Effector memory CD4-positive, alpha-beta T cell (primary cell): ENCODE measurements at places on chromosomes 4 and X.

- DNase-seq: no peak
These were observed 4.9 kb downstream of the SMR3A start for GRCh38 chr4:70365479-70365878.

- no peak for DNase-seq
These were observed 13.9 kb upstream of the CPLX1 start for GRCh38 chr4:839675-840443.

DNA sequence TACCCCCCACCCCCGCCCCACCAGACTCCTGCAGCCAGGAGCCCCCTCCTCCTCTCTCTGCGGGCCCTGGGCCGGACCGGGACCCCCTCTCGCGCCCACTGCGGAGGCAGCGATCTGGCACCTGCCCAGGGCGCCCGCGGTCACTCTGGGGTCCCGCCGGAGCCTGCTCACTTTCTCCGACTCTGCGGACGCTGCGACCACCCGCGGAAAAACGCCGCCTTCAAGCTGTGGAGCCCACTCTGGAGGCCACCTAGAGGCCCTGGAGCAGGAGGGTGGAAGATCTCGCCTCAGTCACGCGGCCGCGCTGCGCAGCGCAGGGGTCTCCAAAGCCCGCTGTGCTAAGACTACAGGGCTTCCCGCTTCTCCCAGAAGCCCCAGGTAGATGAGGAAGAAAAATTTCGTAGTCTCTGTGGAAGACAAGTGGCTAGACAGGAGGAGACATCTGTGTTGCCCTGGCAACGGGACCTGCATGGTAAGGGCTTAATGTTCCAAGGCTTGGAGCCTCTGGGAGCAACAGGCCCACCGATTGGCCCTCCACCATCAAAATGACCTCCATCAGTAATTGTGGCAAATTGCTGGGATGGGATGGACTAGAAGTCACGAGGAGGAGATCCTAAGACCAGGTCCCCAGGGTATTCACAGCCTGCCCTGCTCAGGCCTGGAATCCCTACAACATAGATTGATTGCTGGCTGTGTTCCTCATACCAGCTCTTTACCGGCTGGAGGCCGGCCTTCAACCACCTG, at the start of gene PNMA6F:
TSS of gene PNMA6F (minus strand) at position 387 of the 744 bp plus-strand sequence. CDS start 1,093 bp downstream, outside the sequence.
- DNase-seq: no peak

DNA sequence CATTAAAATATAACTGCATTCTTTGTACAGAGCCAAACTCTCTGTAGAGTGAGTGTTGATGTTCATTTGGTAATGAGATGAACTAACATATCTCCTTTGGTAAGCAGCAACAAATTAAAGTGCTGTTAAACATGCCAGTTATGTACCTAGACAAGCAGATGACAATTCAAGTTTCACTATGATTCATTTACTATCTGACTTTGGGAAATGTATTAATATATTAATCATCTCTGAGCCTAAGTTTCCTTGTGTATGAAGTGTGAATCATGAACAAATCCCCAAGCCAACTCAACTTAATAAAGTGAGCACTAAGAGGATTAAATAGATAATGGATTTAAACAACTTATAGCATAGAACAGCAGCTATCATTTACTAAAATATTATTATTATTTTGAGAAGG, 1044.2 kb downstream of the GLUD2 start:
- DNase-seq: no peak

GRCh38 chr4:120446051-120446567, 379.5 kb upstream of the MAD2L1 start:
- DNase-seq: no peak

GRCh38 chr4:81135501-81135900, 79.5 kb downstream of the PRKG2 start:
- DNase-seq: no peak

DNA sequence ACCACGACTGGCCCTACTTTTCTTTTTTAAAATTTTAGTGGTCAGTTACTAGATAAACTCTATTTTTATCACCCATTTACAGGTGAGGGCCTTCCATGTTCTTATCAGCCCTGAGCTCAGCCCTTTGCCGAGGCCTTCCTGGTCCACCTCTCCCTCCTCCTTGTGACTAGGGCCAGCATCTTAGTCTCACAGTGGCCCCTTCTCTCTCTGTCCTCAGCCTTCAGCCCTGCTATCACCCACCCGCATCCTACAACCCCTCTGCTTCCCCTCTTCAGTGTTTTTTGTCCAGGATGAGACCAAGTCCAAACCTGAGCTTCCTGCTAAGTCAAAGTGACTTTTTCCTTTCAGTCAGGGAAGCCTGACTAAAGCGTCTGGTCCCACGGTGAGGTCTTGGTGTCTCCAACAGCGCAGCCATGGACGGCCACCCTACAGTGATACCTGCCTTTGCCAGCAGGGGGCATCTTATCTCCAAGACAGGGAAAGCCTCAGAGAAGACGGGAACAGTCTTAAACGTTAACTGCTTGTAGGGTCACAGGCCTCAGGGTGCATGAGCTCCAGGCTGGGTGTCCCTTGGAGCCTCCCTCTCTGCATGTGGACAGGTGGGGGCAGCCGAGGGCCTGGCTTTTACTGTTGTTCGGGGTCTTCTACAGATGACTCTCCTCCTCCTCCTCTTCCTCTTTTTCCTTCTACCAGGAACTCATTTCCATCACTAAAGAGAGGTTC, 11.7 kb upstream of the GAGE10 start:
- DNase-seq: peak; percentile 25

DNA sequence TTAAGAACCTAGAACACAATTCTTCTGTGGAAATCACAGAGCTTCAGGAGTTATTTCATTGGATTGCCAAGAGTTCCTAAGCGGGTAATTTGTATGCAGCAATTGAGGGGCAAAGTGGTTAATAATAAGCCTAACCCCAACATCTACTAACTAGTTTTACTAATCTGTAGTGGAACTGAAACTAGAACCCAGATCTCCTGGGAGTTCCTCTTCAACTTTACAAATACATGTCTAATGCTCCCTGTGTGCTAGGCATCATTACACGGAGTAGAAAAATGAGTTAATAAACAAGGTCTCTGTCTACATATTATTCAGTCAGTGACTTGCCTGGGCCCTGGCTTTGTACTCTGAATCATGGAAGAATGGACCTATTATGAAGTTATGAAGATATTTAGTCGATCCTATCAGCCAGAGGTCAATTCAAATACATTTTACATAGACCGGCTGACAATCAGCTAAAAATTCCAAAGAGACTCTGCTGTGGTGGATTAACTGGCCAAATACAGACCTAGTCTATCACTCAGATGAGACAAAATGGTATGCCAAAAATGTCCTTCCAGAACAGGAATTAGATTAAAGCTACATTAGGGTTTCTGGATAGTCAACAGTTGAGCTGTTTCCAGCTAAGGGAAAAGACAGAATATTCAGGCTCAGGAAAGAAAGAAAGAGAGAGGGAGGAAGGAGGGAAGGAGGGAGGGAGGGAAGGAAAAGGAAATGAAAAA, 326.0 kb downstream of the FBXW7 start:
- no peak for DNase-seq

DNA sequence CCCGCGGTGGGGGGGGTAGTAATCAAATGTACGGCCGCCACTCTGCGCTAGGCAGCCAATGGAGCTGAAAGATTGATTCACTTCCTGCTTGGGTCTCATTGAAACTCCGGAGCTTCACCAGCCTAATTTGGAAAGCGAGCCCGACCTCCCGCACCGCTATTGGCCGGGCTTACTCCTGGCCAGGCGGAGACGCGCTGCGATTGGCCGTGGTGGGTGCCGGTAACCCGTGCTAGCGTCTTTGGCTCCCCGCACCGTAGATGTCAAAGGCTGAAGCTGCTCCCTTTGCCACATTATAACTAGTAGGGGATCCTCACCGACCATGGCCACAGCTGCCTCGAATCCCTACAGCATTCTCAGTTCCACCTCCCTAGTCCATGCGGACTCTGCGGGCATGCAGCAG, at the start of gene POU3F4:
TSS of gene POU3F4 (plus strand) at position 285 of the 400 bp plus-strand sequence. CDS start at position 320, 35 bp downstream.
- no peak for DNase-seq

DNA sequence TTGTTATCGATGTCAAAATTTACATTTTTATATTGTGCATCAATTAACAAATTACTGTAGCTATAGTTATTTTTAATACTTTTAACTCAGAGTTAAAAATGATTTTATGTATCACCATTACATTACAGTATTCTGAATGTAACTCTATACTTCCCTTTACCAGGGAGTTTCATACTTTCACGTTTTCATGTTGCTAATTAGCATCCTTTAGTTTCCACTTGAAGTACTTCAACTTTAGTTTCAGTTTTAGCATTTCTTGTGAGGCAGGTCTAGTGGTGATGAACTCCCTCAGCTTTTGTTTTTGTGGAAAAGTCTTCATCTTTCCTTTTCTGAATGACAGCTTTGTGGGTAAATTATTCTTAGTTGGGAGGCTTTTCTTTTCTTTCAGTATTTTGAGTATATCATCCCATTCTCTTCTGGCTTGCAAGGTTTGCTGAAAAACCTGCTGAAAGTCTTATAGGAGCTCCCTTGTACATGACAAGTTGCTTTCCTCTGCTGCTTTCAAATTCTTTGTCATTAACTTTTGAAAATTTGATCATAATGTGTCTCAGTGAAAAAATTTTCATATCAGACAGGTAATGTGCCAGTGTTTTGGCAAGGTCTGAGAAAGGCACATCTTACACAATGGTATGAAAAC, 9.8 kb upstream of the CISD2 start:
- DNase-seq: no peak

GRCh38 chr4:98452091-98452490, 190.9 kb downstream of the RAP1GDS1 start:
- no peak for DNase-seq

DNA sequence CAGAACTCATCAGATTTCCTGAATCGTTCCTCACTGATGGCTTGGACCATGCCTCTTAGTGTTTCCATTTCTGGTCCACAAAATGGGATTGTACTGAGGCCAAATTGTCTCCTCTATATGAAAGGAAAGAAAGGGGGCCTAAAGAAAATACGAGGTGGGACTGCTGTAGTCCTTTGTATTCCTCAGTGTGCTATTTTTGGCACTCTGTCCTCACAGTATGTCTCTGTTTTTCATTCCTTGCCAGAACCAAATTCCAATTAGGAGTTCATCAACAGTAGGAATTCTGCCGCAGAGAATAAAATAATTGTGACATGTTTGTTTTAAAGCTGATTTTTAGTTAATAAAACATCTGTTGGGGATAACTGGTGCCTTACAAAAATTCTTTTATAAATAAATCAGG, 515.7 kb downstream of the SMARCA1 start:
- DNase-seq: no peak

- no peak for DNase-seq
These were observed 1476.8 kb downstream of the ADGRL3 start for GRCh38 chr4:62676962-62677361.

- no peak for DNase-seq
These were observed 6.8 kb downstream of the TBC1D19 start for GRCh38 chr4:26590639-26591038.

GRCh38 chr4:174134361-174134760, 149.1 kb downstream of the FBXO8 start:
- DNase-seq: no peak
